ENCODE measurements at places on chromosomes 7 and 10.
A peak's percentile ranks its signal among the peaks of the same experiment; 100 is the strongest.

GRCh38 chr10:100755821-100756220 lies 10.4 kb downstream of the PAX2 start:
- DNase-seq, result no peak

GRCh38 chr7:106201164-106201563 lies 83.6 kb downstream of the NAMPT start:
- DNase-seq, result no peak

GRCh38 chr10:67851186-67851585 lies 13.2 kb upstream of the DNAJC12 start:
- DNase-seq, result no peak

GRCh38 chr7:72097226-72097625 lies 314.9 kb downstream of the CALN1 start:
- no peak for DNase-seq

DNA sequence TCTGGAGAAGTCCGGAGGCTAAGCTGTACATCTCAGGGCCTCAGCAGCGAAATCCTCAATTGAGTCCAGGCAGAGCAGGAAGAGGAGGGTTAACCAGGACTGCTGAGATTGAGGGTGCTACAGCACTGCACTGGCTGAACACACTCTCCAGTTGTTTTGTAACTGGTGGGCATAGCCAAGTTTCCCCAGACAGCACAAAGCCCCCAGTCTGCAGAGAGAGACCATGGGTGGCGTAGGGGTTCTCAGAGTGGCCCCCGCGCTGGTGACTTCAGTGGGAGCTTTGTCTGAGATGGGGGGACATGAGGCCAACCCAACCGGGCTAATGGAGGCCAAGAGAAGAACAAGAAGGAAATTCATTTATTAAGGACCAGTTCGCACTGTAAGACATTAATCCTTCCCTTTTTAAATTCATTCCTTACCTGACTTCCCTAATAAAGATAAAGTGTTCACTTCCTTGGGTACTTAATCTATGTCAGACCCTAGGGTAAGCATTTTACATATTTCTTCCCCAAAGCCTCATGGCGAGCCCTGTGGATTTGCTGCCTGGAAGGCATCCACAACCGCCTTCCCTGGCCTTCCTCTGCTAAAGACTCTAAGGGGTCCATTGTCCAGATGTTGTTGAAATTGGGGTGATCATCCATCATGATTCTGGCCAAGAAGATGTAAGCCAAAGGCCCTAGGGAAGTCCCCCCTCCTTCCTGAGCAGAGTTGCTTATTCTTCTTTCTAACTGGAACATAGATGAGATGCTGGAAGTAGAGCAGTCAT lies 121.4 kb upstream of the CHST15 start:
- no peak for DNase-seq

DNA sequence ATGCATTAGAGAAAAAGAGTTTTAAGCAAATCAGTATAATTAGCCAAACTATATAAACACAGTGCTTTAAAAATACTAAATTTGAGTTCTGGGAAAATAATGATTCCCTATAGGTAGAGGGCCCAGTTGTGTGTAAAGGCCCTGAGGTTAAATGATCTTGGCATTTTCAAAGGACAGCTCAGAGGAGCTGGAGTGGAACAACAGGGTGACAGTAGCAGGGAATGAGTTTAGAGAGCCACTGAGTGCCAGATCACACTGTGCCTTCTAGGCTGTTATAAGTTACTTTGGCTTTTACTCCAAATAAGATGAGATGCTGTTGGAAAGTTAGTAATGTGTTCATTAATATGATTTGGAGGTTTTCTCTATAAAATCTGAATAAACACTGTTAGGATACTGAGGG lies 34.6 kb downstream of the VWDE start:
- no peak for DNase-seq

DNA sequence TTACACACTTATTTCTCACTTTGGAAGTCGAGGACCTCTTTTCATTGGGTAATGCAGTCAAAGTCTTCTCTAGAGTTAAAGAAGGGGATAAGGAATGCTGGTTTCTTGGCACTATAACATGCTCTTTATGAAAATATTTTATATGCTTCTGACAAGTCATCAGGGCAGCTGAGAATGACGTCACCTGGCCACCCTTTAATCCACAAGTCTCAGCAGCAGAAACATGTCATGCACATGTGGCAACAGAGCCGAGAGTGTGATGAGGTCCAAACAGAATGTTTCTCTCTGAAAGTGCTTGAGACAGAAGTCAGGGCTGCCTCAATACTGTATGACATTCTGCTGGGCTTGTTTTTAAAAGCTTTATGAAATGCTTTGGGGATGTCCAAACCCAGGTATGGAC lies 63.5 kb upstream of the C10orf90 start:
- no peak for DNase-seq

DNA sequence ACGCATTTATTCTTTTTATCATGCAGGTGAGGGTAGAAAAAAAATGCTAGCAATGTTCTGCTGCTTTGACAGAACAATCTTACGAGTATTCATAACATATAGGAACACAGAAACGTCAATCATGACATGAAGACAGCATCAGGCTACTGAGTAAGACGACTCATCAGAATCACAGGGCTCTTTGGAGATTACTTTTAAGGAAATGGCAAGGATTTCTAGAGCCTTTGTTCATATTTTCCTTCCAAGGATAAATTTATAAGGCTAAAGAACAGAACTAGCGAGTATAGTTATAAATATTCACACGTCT lies 39.8 kb upstream of the DNAJC1 start:
- no peak for DNase-seq

GRCh38 chr10:131075218-131075770 lies 236.2 kb downstream of the TCERG1L start:
- DNase-seq, result no peak

GRCh38 chr7:154767821-154768415 lies 235.0 kb downstream of the PAXIP1 start:
- DNase-seq, result no peak

DNA sequence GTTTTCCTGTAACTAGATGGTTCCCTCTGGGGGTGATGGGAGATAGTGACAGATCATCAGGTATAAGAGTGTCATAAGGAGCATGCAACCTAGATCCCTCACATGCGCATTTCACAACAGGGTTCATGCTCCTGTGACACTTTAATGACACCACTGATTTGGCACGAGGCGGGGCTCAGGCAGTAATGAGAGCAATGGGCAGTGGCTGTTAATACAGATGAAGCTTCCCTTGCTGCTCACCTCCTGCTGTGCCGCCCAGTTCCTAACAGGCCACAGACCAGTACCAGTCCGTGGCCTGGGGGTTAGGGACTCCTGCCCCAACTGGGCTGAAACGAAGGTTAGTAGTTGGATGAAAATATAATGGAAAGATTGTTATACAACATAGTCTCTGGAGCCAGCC lies 201.6 kb upstream of the LRRN3 start:
- no peak for DNase-seq

GRCh38 chr7:130332259-130333053 lies 12.2 kb upstream of the CPA5 start:
- DNase-seq, result no peak

GRCh38 chr7:87886875-87887274 lies 10.6 kb downstream of the DBF4 start:
- peak; percentile 23 for DNase-seq

GRCh38 chr7:134922720-134923704 lies 63.3 kb upstream of the AGBL3 start:
- DNase-seq, result no peak

- DNase-seq, result no peak
Observed at GRCh38 chr10:94107191-94107590, 113.5 kb downstream of the PLCE1 start.

GRCh38 chr7:31100445-31100844 lies 48.3 kb downstream of the ADCYAP1R1 start:
- DNase-seq, result no peak

GRCh38 chr10:31010062-31010461 lies 21.6 kb downstream of the ZNF438 start:
- DNase-seq, result no peak

DNA sequence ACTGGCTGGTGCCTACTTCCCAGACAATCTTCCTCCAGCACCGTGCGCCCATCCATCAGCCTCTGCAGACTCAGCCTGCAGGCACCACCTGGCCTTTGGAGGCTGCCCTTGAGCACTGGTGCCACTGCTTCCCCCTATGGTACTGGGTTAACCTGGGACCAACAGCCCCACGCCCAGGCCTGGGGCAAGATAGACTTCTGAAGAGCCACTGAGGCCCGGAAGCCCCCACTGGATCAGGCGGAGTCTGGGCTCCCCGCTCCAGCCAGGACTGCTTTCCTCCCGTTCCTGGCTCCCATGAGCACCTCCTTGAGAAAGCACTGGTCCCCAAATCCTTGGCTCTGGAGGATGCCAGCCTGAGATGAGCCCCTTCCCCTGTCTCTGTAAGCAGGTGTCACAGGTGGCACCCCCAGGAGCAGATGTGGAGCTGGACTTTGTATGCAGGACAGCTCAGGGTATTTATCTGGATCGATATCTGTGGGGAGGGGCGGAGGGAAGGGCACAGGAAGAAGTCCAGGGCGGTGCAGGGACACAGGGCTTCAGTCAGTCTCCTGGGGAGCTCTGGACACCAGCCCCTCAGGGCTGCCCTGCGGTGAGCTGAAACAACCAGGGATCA lies 206.5 kb upstream of the PPP2R2D start:
- DNase-seq, result no peak

DNA sequence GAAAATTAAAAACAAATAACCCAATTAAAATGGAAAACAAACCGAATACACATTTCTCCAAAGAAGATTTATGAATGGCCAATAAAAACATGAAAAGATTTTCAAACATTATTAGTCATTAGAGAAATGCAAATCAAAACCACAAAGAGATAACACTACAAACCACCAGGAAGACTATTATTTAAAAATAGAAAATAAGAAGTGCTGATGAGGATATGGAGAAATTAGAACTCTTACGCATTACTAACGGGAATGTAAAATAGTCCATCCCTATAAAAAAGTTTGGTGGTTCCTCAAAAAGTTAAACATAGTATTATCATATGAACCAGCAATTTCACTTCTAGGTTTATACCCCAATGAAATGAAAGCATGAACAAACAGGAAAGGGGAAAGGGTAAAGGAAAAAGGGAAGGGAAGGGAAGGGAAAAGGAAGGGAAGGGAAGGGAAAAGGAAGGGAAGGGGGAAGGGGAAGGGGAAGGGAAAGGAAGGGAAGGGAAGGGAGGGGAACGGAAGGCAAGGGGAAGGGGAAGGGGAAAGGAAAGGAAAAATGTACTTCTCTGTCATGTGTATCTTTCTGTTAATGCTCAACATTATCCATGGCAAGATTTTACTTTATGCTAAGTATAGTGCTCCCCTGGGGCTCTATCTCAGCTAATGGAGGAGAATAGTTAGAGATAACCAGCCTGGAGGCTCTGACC lies 125.3 kb upstream of the RSU1 start:
- no peak for DNase-seq

- DNase-seq, result no peak
Observed at GRCh38 chr10:16965740-16966447, 148.7 kb upstream of the RSU1 start.

DNA sequence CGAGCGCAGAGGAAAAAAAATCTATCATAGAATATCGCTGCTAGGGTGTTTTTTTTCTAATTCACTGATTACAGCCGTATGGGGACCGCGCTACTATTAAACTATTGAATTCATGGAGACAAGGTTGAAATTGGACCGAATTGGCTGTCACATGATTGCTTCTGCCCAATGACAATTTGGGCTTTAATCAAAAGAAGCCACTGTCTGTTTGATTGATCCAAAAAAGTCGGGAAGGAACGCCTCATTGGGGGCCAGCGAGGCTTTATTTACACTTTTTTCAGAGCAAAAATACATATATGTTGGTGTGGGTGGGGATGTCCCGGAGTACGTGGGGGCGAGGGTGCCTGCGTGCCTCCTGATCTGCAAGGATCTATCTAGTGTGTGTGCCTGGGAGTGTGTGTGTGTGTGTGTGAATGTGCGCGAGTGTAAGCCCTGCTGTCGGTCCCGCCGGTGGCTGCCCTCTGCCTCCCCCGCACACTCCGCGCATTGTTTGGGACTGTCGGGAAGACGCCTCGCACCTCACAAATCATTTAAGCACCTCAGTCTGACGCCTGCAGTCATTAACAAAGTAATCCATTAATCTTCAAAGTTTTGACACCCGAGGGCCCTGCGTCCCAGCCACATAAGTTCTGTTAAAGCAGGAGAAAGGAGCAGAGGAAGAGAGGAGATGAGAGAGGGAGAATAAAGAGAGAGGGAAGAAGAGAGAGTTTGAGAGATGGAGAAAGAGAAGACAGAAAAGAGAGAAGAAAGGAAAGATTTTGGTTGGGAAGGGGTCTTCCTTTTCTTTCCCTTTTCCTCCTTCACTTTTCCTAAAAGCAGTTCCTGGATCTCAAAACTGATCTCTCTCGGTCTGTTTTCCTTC lies at the start of gene HOXA2:
Gene HOXA2 (minus strand): TSS at position 103 of the 862 bp plus-strand sequence. CDS start 183 bp downstream, outside the sequence.
- DNase-seq, result no peak

GRCh38 chr7:138834583-138834982 lies 36.6 kb upstream of the ATP6V0A4 start:
- no peak for DNase-seq

GRCh38 chr10:102678068-102678400 lies 33.8 kb downstream of the TRIM8 start:
- no peak for DNase-seq

DNA sequence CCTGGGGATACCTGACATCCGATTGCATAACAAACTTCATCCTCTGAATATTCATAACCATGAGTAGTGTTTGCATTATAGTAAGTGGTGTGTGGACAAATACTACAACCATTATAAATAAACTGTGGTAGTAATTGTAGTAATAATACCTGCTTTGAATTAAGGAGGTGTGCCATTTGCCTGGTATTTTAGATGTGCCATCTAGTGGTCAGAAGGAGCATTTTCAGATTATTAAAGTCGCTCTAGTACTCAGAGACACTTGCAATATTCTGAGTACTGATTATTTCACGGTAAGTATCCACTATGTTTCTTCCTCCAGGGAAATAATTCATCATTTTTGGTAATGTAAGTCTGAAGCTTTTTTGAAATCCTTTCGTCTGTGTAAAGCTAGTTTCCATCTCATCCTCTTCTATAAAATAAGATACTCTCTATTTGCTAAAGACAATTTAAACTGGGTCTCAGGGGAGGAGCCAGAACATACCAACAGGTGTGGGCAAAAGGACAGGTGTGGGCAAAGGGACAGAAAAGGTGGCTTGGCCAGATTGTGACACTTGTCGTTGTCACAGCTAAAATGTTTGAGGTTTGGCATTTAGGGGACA lies 115.3 kb upstream of the WDR11 start:
- no peak for DNase-seq

GRCh38 chr7:5082806-5083205 lies 37.1 kb downstream of the RBAK start:
- DNase-seq, result no peak

GRCh38 chr7:108421720-108422331 lies 34.4 kb downstream of the NRCAM start:
- DNase-seq, result no peak

DNA sequence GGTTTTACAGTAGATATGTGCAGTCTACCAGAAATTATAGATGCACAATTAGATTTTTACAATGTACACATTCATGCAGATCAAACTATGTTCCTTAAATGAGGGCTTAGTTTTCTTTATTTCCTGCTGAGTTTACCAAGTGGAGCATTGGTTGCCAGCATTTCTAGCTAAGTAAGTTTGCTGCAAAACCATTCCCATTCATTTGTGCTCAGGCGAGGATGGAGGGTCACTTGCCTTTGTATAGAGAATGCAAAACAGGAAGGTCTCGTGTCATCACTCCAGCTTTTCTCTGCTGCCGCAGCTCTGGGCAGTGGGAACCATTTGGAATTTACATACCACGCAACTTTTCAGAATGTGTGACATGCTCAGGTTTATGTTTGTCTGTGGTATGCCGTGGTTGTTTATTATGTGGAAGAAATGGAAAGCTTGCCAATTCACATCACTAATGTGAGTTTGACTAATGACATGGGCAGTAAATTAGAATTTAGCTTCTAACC lies 198.6 kb downstream of the TRIL start:
- DNase-seq, result no peak

- DNase-seq, result no peak
Observed at GRCh38 chr10:71978476-71978875, 14.3 kb downstream of the CHST3 start.

Data from NCI-H1092 (cell line).